Osteocyte (in vitro differentiated cells): ENCODE measurements at places on chromosomes 16 and 17. TPM values are rescaled to one million over a fixed set of nuclear protein-coding genes. Genes with fewer than 3 reads are reported as not detected.

GRCh38 chr17:57099165-57099564, 14.1 kb downstream of the AKAP1 start:
- H3K27me3 ChIP-seq = no peaks in the 10 kb centered on the region
- no peak overlapping the region for H3K27ac ChIP-seq
- no peak overlapping the region for H3K4me3 ChIP-seq
- peaks cover 9% of the 10 kb centered on the region for H3K4me1 ChIP-seq

DNA sequence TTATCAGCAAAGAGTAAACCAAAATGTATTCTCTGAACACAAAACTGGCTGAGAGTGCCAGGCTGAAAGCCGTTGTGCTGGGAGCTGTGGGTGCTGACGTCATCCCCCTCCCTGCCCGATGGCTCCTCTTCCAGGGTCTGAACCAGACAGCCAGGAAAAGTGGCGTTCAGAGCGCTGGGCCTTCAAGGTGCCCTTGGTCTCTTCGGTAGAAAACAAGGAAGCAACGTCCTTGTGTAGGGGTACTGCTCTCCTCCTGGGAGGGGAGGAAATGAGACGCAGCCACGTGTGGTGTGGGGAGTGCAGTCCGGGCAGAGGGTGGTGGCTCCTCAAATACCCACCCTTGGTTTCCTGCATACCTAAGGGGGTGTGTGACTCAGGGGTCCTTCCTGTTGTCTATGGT, 394.7 kb downstream of the SEC14L1 start:
- no peak overlapping the region for H3K27ac ChIP-seq
- no peak for DNase-seq
- peaks cover 39% of the 10 kb centered on the region for H3K27me3 ChIP-seq
- no peaks in the 10 kb centered on the region for H3K4me1 ChIP-seq
- H3K4me3 ChIP-seq = no peak overlapping the region

GRCh38 chr16:11841026-11841425, 10.3 kb downstream of the RSL1D1 start:
- peaks cover 54% of the 10 kb centered on the region for H3K36me3 ChIP-seq
- H3K27ac ChIP-seq = no peak overlapping the region
- peaks cover 18% of the 10 kb centered on the region for H3K4me1 ChIP-seq
- no peaks in the 10 kb centered on the region for H3K27me3 ChIP-seq
- DNase-seq = no peak

GRCh38 chr17:7136266-7136877, 21.8 kb upstream of the ASGR2 start:
- H3K4me3 ChIP-seq = no peak overlapping the region
- no peak overlapping the region for H3K27ac ChIP-seq
- H3K27me3 ChIP-seq = peaks cover 47% of the 10 kb centered on the region
- H3K4me1 ChIP-seq = peaks cover 9% of the 10 kb centered on the region

DNA sequence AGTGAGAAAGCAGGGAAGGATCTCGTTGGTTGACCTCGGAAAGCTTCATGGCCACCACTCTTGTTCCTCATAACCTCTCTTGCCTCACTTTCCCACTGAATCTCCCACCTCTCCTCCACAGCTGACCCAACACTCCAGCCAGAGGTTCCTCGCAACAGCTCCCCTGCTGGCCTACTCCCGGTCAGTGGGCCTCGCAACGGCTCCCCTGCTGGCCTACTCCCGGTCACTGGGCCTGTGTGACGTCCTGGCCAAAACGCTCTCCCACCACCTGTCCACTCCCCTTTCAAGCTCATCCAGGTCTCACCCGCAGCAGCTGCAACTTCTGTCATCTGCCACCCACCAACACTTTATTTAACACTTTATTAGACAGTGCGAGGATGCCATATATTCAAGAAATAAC, 149.1 kb downstream of the VPS53 start:
- H3K4me1 ChIP-seq = peaks cover 20% of the 10 kb centered on the region
- H3K27me3 ChIP-seq = no peaks in the 10 kb centered on the region
- no peak overlapping the region for H3K4me3 ChIP-seq
- no peak overlapping the region for H3K27ac ChIP-seq
- DNase-seq = no peak
- H3K36me3 ChIP-seq = peaks cover 19% of the 10 kb centered on the region

DNA sequence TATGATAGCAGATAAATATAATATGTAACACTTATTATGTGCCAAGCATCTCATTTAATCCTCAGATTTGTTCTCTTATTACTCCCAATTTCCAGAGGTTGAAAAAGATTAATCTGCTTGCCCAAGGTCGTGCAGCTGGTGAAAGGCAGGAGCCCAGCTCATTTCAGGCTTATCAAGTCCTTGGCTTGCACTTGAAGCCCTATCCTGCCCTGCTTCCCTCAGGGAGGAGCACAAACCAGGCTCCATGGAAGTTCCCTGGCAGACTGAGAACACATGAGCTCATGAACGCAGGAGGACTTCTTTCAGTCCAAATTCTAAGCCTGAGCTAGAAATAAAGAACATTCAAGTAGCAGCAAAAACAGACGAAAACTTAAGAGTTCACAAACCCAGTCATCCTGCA, 74.8 kb downstream of the USP31 start:
- H3K27ac ChIP-seq = no peak overlapping the region
- peaks cover 26% of the 10 kb centered on the region for H3K36me3 ChIP-seq
- no peak for DNase-seq
- no peaks in the 10 kb centered on the region for H3K27me3 ChIP-seq
- no peak overlapping the region for H3K4me3 ChIP-seq

Gene KLHL10
- not detected in 2 replicates for total RNA-seq

Gene PRSS33
- not detected in 2 replicates for total RNA-seq
